ENCODE measurements at places on chromosomes 4 and X. TPM values are rescaled to one million over a fixed set of nuclear protein-coding genes. Genes with fewer than 3 reads are reported as not detected.

The GC gene
- total RNA-seq: not detected

DNA sequence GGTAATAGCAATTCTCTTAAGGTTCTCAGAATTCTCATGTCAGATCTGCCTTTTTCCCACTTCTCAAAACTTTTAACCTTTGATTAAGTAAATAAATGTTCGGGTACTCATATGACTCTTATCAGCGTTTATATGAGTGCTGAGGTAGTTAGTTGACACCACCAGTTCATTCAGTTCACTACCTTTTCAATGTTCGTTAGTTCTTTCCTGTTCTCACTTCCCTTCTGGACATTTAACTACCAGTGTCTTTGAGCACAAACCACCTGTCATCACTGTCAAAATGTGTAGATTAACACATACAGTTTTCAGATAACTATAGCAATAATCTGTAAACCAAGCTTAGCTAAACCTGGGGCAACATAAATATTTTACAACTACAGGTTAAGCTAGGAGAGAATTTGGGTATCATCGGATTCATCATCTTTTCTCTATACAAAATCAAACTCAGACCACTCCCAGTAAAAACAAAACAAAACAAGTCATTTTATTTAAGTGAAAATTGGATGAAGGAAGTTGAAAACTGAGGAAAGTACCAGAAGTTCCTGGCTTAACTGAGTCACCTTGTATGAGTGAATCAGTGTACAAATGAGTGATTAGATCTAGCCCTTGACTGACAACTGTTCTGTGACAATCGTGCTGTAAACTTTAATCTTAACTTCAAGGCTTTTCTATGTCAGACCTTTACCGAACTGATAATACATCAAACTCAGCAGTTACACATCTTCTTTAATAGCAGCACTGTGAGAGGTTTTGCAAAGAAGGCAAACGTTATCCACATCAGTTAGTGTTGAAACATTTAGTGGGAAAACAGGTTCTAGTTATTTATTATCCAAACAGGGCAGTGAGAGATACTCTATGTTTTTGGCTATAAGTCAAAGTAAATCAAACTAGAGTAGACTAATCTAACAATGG is 41.9 kb downstream of the ARHGEF38 start:
- DNase-seq: peak; percentile 5

The HPGDS gene
- total RNA-seq: not detected

- DNase-seq: no peak
These were observed 932 bp downstream of the GRIA2 start for GRCh38 chr4:157221426-157221894.

The GJB1 gene
- not detected for total RNA-seq

DNA sequence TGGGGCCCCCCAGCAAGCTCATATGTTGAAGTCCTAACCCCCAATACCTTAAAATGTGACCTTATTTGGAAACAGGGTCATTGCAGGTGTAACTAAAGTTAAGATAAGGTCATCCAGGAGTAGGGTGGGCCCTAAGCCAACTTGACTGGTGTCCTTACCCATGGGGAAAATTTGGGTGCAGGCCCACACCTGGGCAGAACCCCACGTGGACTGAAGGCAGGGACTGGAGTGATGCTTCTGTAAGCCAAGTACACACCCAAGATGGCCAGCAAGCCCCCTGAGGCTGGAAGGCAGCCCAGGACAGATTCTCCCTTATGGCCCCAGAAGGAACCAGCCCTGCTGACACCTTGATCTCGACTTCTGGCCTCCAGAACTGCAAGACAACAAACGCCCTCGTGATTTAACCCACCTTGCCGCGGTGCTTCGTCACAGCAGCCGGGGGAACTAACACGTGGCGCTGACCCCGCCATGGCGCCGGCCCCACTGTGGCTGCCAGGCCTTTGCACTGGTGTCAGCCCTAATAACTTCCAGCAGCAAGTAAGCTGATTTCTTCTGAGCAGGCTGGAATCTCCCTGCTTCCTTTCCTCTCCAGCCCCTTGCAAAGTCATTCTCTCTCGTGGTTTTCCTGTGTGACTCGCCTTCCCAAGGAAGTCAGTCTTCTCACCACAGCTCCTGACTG is 23.2 kb upstream of the MXD4 start:
- DNase-seq: no peak

The PLAC1 gene
- not detected for total RNA-seq

The LNX1 gene
- total RNA-seq: not detected

GRCh38 chr4:7857238-7857701 is 82.4 kb downstream of the AFAP1 start:
- DNase-seq: no peak

The IL13RA2 gene
- total RNA-seq: not detected

- no peak for DNase-seq
These were observed 5.9 kb downstream of the TSR2 start for GRCh38 chrX:54446084-54446483.

DNA sequence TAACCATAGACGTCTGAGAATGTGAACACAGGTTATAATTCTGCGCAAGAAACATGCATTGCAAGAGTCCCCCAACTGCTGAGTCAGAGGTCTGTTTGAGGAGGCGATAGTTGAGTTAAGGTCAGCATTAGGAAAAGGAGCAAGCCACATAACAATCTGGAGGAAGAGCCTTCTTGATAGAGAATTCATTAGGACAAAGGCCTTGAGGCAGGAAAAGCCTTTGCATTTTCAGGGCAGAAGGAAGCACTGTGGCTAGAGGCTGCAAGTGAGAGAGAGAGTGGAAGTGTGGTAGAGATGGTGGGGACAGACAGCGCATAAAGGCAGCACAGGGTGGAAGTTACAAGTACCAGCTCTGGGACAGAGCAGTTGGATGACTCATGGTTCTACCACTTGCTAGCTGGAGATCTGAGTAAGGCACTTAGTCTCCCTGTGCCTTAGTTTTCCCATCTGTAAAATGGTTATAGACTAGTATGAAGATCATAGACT is 125.8 kb upstream of the LNX1 start:
- DNase-seq: no peak

DNA sequence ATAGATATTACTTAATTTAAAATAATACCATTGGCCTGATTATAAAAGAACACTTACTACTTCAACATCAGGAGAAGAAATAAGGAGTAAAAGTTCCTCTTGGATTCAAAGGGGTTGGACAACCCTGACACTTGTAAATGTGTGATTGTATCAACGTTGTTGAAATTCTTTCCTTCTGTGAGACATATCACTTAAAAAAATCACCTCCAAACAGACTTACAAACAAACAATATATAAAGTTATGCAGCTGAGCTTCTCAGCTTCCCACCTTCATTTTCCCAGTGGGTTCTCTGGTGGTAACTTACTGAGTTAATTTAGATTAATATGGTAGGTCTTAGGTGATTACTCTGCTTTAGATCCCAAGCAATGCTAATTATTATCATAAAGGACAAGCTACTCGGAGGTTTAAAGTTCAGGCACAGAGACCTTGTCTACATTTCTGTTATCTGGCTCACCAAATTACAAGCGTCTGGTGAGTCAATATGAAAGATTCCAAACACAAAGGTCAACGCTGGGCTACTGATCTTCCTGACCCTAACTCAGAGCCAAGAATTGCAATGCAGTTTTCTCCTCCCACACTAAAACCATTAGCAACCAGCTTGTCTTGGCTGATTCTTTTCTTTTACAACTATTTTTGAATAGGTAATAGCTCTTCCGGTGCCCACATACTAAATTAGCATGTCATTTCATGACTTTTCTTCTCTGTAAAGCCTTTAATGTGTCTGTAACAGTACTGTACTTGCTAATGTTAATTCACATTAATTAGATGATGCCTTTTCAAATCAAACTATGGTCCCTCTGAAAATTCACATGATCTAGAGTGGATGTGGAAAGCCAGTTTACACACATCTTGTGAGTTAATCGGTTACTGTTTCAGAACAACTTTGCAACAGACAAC is 157.6 kb downstream of the RASL11B start:
- no peak for DNase-seq

- DNase-seq: no peak
These were observed 147.1 kb downstream of the NAA11 start for GRCh38 chr4:79178760-79179159.

The PAGE5 gene
- total RNA-seq: not detected

The RBM46 gene
- total RNA-seq: not detected

- no peak for DNase-seq
These were observed 16.1 kb upstream of the WAS start for GRCh38 chrX:48667509-48667908.

The GATA1 gene
- total RNA-seq: not detected

GRCh38 chr4:150990250-150990649 is 24.8 kb downstream of the LRBA start:
- no peak for DNase-seq

DNA sequence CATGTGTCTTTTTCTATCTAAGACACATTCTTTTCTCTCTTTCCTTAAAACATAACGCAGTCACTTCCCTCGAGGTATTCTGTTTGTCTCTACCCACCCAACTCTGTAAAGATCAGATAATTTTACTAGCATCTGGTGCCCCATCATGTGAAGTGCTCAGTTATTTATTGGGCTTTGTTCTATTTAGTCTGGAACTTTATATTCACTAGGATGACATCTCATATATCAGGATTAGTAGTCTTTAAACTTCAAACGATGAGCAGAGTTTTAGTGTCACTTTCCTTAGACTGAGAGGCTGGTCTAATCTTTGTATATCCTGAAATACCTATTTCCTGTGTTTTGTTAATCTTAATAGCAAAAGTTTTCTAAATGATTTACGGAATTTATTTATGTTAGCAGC is 445.5 kb upstream of the NDST3 start:
- DNase-seq: no peak

The SPATA18 gene
- total RNA-seq: not detected

DNA sequence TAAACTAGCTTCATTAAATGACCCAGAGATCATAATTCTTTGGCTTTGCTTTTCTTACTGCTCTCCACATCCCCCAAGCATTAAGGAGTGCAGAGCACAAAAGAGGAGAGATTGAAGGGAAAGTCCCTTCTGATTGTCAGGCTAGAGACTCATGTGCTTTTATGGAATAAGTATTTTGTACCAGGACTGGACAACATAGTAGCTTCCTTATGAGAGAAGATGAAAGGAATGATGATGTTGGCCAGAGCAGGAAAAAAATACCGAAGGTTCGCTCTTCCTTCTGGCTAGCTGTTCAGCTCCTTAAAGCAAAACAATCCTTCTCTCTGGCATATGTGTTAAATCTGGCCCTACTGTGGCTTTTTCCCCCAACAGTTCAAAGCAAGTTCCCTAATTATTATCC is 53.1 kb downstream of the HOPX start:
- DNase-seq: no peak

The NPY1R gene
- not detected for total RNA-seq

The BANK1 gene
- total RNA-seq: not detected

- no peak for DNase-seq
These were observed 1806.7 kb upstream of the PCDH7 start for GRCh38 chr4:28913466-28913865.

The POU3F4 gene
- not detected for total RNA-seq

The RNF175 gene
- 0.25 TPM for total RNA-seq

DNA sequence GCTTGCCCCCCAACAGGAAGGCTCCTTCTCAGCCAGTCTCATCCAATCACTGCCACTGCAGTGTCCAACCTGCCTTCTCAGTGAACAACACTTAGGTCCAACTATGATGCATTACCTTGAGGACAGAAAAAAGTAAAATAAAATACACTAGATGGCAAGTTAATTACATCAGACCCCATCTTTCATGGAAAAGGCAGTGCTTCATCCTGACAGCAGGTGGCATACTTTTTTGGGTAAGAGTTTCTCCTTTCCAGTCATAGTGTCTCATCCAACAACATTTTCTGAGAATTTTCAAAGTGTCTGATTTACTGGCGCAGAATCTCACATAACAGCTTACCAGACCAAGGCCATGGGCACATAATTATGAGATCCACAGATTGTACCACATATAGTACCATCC is 1742.8 kb downstream of the PCDH7 start:
- DNase-seq: peak; percentile 52

GRCh38 chrX:76279007-76279406 is 106.1 kb downstream of the PBDC1 start:
- DNase-seq: peak; percentile 37

The MAGIX gene
- 1.7 TPM for total RNA-seq

DNA sequence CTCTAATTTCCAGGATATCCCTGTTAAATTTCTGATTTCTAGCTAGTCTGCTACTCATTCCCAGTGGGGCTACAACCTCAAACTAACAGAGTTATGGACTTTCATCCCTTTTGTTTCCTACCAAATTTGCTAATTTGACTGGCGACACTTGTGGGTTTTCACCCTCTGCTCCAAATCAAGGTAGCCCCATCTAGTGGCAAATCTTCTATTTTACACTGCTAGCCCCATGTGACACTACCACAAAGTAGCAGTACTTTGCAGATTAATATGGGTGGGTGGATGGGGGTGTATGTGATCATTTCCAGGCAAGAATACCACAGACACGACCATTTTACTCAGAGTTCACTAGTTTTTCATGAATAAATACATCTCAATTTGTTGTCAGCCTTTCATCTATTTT is 150.3 kb downstream of the MSL3 start:
- DNase-seq: peak; percentile 17

- DNase-seq: no peak
These were observed 33.2 kb downstream of the CEP44 start for GRCh38 chr4:174316954-174317353.

- DNase-seq: no peak
These were observed 211.3 kb downstream of the PALLD start for GRCh38 chr4:168708108-168708507.

GRCh38 chr4:142719854-142720541 is 126.1 kb downstream of the INPP4B start:
- DNase-seq: peak; percentile 5

DNA sequence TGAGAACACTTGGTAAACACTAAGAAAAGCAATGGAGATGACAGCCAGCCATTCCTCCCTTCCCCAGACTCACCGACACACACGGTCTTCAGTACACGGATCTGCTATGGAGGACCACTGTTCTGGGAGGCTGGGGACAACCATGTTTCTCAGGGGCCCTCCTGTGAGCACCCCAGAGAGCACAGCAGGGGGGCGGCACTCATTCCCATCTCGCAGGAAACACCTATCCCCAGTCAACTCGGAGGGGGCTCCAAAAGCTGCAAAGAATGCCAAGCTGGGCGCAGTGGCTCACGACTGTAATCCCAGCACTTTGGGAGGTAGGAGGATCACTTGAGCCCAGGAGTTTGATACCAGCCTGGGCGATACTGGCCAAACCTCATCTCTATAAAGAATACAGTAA is 172.1 kb downstream of the AFAP1 start:
- no peak for DNase-seq

The FATE1 gene
- total RNA-seq: not detected

DNA sequence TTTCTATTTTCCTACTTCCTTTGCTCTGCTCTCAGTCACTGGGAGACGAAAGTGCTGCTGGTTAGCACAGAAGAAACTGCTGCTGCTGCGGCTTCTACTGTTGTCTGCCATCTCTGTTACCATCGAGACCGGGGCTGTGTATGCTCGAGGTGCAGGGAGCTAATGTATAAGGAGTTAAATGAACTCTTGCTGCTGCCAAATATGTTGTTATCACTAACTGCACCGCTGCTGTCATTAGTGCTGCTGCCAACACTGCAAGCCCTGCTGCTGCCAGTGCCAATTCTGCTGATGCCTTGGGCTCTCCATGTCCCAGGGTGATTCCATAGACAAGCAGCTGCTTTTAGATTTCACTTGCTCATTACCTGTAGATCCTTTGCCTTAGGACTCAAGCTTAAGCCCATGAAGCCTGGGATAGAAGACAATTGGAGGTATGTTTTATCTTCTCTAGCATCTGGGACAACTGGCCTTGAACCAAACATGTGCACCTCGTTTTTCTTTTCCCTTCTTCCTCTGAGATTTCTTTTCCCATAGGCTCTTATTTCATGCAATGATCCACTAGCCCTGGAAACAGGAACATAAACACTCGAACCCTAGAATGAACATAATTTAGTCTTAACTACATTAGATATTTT is 107.8 kb downstream of the CCSER1 start:
- DNase-seq: no peak

The FAM47A gene
- not detected for total RNA-seq

The MAGEB4 gene
- total RNA-seq: not detected

The FAM9A gene
- total RNA-seq: not detected

The RHOXF2 gene
- not detected for total RNA-seq

Data from OCI-LY7 (cell line).